ENCODE measurements at places on chromosomes 11 and 22.

DNA sequence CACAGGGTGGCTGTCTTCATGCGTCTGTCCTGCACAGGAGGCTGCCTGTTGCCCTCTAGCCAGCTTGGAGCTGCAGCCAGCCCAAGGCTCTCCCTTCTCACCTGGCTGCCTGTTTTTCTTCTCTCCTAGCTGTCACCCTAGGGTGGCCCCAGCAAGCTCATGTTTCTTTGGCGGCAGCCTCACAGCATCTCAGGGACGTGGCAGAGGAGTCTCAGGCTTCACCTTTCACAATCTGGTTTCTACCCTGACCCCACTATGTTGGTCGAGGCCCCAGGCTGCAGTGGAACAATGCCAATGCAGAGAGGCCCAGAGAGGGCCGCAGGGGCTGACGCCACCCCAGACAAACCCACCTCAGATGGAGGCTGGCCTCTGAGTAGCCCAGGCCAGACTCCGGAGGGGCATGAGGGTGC lies 2.5 kb upstream of the CLDN5 start:
- no peak for DNase-seq

DNA sequence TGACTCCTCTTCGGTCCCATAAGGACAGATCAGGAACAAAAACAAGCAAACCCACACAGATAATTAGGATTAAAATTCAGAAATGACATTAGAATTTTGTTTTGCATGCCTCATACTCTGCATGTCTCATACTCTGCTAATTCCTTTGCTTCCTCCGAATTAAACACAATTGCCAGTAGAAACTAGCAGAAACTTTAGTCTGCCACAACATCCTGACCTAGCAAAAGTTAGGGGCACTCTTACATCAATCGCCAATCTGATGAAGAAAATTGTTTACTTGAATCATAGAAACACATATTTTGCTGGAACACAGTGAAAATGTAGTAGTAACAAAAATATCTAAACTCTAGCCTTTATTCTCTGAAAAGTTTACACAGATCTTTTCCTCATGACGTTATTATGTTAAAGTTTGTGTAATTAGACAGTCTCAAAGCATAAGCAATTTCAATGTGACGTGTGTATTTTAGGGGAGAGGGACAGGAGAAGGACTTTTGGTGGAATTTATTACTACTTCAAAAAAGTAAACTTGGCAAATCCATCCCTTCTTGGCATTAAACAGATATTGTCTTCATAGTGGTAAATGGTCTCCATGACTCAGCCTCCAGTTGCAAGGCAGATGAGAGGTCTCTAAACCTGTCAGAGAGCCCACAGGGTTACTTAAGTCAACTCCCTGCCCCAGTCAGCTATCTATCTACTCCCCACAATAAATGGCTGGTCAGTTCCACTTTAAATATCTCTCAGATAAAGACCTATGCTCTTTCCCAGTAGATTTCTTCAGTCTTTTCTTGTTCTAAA lies 249.8 kb upstream of the UBASH3B start:
- DNase-seq, result no peak

DNA sequence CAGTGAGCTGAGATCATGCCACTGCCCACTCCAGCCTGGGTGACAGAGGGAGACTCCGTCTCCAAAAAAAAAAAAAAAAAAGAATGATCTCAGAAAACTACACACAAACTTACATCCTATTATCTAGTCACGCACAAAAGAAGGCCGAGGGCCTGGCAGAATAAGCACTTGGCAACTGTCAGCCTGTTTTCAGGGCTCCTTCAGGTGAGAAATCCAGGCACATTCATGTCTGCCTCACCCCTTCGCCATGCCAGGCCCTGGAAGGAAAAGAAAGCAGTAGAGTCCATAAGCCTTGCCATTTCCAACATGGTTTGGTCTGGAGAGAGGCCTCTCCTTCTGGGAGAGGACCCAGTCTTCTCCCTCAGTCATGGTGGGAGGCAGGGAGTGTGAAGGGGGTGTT lies 30.9 kb downstream of the C11orf58 start:
- DNase-seq, result no peak

- DNase-seq, result no peak
Measured at GRCh38 chr22:36125994-36126531, 34.5 kb downstream of the APOL3 start.

DNA sequence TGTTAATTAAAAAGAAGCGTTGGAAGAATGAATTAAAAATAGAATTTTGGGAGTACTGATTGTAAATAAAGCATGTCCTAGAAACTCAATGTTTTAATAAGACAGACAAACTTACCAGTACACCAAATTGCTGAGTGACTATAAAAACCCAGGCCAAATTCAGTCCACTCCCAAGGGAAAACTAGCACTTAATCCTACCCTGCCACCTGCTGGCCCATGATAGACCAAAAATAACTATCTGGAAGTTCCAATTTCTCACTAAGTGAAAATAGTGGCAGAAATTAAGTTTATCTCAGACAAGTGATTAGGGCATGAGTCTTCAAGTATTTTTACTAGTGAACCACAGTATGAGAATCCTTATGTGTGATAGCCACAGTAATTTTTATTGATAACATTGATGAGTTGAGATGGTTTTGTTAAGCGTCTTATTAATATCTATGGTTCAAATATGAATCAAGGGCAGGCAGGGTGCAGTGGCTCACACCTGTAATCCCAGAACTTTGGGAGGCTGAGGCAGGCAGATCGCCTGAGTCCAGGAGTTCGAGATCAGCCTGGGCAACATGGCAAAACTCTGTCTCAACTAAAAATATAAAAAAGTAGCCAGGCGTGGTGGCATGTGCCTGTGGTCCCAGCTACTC lies 9.8 kb upstream of the DDX10 start:
- no peak for DNase-seq

GRCh38 chr11:70555078-70555477 lies 156.7 kb downstream of the CTTN start:
- DNase-seq, result no peak

DNA sequence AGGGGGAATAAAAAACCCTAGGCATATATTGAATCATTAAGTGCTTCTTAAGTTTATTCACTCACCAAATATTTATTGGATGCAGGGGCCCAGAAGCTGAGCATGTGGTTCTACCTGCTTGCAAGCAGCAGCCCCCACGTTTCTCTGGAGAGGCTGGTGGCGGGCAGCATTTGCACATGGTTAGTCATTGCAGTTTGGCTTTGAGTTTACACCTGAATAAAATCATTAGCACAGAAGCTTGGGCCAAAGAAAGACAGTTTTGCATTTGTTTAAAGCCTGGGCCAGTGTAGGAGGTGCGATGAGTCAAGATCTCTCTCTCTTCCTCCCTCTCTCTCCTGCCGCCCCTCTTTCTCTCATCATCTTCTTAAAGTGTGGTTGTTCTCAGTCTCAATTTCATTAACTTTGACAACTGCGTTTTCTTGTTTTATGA lies 72.6 kb downstream of the C22orf31 start:
- DNase-seq, result no peak

DNA sequence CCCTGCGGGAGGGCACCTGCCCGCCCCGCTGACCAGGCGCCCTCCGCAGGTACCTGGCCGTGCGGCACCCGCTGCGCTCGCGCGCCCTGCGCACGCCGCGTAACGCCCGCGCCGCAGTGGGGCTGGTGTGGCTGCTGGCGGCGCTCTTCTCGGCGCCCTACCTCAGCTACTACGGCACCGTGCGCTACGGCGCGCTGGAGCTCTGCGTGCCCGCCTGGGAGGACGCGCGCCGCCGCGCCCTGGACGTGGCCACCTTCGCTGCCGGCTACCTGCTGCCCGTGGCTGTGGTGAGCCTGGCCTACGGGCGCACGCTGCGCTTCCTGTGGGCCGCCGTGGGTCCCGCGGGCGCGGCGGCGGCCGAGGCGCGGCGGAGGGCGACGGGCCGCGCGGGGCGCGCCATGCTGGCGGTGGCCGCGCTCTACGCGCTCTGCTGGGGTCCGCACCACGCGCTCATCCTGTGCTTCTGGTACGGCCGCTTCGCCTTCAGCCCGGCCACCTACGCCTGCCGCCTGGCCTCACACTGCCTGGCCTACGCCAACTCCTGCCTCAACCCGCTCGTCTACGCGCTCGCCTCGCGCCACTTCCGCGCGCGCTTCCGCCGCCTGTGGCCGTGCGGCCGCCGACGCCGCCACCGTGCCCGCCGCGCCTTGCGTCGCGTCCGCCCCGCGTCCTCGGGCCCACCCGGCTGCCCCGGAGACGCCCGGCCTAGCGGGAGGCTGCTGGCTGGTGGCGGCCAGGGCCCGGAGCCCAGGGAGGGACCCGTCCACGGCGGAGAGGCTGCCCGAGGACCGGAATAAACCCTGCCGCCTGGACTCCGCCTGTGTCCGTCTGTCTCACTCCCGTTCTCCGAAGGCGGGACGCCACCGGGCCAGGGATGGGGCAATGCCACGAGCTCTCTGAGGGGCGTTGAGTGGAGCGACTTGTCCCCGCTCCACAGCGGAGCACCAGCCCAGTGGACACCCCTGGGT lies 1.8 kb downstream of the GALR3 start:
- no peak for DNase-seq

GRCh38 chr11:131370090-131370751 lies at the start of gene NTM:
Gene NTM (plus strand): TSS chr11:131370615.
- DNase-seq, result no peak

DNA sequence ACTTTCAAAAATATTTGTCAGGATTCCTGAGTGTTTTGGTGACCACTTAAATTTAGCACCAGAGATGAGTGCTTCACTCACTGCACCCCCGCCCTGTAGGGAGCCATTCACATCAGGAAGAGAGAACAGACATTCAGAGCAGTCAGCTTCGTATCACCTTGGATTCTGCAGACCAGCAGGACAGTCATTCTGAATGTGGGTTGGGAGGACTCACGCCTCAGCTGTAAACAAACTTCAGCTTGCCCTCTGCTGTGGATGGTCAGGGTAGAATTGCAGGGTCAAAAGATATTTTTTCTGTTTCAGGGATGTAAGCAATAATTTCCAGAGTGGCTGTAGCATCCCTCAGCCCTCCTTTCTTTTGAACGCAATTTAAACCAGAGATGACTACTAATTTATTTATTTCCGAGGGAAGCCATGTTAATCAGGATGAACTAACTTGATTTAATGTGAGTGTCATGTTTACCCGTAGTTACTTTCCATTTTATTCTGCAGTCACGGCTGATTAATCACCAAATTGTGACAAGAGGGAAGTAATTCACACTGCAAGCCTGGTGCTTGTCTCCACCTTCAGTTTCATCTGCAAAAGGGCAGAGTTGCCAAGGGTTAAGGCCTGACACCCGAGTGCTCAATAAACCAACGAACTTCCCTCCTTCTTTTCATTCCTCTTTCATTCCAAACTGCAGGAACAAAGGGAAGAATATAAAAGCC lies 174.2 kb upstream of the DDI1 start:
- DNase-seq, result no peak

DNA sequence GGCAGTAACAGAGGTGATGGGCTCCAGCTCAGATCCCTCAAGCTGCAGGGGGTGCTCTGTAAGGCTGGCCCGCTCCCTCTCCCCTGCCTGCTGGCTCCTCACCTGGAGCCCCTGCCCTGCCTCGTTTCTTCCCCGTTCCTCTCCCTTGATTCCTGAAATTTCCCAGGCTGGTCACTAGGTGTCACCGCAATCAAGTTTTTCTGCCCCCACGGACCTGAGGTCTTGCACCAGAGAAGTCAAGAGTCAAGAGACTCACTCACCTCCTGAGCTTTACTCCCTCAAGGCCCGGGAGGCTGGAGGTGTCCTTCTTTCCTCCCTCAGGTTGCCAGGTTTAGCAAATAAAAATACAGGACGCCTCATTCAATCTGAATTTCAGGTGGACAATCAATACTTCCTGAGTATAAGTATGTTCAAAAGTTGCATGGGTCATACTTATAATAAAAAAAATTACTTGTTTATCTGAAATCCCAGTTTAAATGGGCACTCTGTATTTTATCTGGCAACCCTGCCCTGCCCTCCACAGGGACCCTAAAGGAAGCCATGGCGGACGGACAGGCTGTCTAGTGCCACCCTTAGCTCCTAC lies 69.2 kb downstream of the SCUBE1 start:
- no peak for DNase-seq

GRCh38 chr11:115766561-115766960 lies 262.3 kb upstream of the CADM1 start:
- no peak for DNase-seq

DNA sequence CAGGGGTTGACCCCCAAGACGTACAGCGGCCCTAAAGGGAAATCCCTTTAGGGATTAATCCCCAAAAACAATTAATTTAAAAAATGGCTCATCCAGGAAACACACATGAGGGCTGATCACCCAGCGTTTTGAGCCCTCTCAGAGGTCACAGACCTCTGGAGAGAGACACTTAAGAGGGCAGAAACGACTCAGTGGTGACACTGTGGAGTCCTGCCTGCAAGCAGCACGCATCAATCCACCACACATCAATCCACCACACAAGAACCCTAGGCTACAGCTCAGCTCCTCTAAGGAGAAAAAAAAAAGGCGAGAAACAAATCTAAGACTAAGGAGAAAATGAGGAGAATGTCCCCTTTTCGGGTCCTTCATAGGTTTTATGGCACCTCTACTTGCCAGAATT lies 12.5 kb upstream of the SELENOH start:
- DNase-seq, result no peak

GRCh38 chr11:31656051-31656450 lies 146.5 kb downstream of the ELP4 start:
- no peak for DNase-seq

DNA sequence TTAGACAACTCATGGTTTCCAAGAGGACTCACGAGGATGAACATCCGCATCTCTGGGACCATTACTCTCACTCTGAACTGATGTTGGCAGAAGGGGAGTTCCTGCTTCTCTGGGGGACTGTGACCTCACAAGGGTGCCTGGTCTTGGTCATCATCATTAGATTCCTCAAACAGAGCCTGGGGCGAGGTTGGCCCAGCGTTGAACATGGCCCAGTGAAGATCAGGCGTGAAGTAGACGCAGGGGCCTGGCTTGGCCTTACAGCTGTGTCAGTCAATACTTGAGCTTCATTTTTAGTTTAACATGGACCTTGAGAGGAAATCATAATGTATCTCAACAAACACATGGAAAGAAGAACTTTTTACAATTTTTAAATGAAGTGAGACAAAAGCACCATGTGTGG lies 617.1 kb downstream of the BRD1 start:
- DNase-seq, result no peak

DNA sequence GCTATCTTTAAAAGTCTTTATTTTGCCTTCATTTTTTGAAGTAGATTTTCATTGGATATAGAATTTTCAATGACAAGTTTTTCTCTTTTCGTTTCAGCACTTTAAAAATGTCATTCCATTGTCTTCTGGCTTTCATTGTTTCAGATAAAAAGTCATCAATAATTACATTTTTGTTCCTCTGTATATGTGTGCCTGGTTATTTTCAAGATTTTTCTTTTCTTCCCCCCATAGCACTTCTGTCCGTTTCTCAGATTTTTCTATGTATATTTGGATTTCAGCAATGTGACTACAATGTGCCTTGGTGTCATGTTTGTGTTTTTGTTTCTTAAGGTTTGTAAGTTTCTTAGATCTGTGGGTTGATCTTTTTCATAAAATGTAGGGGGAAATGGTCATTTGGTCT lies 66.3 kb upstream of the HSD17B12 start:
- DNase-seq, result no peak

DNA sequence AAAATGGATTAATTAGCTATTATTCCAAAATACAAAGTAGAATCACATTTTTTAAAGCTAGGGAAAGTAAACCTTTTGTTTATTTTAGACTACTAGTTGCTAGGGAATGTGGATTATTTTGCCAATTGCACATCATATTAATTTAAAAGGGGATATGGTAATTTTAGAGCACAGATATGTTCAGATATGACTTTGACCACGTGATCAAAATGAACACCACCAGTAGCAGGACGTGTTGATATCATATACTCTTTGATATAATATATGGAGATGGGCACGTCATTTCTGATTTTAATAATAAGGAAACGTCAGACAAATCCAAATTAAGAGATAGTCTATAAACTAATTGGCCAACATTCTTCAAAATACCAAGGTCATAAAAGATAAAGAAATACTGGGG lies 1188.3 kb upstream of the CNTN5 start:
- DNase-seq, result no peak
